ENCODE measurements at places on chromosomes 1 and 21.

DNA sequence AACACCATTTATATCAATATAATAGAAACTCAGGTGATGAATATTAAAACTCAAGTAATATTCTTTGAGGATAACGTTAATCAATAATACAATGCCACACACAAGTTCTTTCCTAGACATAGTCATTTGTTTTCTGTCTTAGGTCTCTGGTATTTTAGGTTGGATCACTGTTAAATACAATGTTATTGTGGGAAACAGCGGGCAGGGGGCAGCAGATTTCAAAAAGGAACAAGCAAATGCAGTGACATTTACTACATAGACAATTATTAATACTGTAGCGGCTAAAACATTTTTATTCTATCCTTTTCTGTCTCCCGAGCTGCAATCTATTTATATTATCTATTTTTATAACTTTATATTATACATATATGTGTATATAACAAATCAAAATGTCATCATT, 186.4 kb upstream of the ZNHIT6 start:
- no peak for DNase-seq

- no peak for DNase-seq
These were observed 11.3 kb upstream of the MARK1 start for GRCh38 chr1:220516722-220517042.

DNA sequence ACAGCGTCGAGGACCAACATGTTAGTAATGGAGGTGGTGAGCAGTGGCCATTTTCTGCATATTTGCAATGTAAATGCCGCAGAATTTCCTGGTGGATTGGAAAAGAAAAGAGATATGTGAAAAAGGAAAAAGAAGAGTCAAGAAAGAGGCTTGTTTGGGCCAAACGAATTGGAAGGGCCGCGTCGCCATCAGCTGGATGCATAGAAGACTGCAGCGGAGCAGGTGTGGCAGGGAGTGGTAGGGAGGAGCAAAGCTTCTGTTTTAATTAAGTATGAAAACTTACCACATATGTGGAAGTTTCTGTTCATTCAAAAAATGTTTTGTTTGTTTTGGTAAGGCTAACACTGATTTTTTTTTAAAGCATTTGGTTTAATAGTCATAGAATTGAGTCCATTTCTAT, 690.7 kb downstream of the NCAM2 start:
- no peak for DNase-seq

DNA sequence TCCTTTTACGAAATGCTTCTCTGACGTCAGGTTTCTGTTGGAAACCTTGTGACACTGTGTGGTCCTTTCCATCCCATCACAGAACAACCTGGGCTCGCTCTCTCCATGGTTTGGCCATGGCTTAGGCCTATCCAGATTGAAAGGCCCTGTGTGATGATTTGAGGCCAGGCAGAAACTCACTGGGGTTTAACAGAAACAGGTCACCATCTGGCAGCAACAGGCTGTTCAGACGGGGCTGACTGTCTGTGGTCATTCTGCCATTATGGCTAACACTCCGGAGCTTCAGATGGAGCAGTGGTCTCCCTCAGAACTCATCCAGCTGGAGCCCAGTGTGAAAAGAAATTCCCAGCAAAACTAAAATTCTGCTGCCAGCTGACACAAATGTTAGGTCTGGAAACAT, 9.3 kb downstream of the PLEKHM2 start:
- DNase-seq = no peak

GRCh38 chr1:210469441-210469840, 140.7 kb downstream of the HHAT start:
- no peak for DNase-seq

DNA sequence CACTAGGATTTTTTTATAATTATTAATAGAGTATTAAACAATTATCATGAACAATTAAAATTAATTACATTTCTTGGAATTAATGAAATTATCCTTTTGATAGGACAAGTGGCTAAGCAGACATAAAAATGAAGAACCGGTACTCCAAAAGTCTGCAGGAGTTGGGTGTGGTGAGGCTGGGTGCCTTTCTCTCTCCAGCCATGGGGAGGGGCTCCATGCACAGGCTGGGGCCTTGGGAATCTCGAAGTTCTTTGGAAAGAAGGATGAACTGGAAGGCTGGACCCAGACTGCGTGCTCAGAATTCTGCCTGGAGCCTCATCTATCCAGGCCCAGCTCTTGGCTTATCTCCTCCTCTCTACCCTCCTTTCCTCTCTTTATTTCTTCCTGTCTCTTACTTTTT, 94.1 kb downstream of the ACTL8 start:
- DNase-seq = no peak

GRCh38 chr1:234938135-234938534, 190.5 kb downstream of the TOMM20 start:
- no peak for DNase-seq

GRCh38 chr1:32755098-32755809, 52.7 kb upstream of the SYNC start:
- no peak for DNase-seq

DNA sequence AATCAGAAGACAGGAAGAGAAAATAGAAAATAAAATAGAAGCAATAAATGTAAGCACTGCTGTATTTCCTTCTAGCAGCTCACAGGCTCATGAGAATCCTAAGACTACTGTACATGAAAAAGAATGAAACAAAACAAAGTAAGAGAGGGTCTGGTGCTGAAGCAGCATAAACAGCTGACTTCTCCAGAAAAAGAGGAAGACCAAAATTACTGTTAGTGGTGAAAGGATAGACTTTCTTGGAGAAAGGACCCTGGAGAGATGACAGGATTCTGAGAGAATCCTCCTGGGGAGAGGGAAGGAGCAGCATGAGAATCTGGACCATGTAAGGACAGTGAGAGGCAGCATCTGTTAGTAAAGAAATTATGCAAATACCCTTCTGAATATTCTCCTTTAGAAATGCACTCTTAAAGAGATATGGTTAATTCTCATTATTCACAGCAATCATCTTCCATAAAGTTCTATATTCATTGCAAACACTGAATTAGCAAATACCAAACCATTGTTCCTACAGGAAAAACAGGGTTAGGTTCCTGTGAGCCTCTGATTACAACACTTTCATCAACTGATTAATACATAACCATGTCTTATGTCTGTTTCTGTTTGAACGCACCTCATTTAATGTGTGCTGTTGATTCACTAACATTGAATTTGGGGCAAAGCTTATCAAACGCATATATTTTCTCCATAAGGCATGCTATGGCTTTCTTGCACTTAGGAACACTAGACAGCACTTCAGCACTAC, 17.0 kb downstream of the SLC25A24 start:
- DNase-seq = no peak

DNA sequence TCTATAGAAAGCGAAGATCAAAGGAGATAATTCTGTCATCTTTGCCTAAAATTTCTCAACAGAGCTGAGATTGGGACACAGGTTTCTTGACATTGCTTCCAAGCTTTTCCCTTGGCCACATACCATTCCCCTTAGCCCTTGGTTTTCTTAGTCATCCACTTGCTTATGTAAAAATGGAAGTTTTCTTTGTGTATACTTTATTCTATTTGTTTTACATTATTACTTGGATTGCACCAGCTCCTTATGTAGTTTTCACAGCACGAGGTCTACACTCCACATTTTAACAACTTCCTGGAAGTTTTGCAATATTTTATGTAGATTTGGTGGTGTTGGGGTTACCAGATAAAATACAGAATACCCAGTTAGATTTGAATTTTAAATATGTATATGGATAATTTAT, 129.8 kb downstream of the PLA2G4A start:
- DNase-seq = no peak

- DNase-seq = no peak
These were observed 17.8 kb downstream of the OR2B11 start for GRCh38 chr1:247440001-247440620.

DNA sequence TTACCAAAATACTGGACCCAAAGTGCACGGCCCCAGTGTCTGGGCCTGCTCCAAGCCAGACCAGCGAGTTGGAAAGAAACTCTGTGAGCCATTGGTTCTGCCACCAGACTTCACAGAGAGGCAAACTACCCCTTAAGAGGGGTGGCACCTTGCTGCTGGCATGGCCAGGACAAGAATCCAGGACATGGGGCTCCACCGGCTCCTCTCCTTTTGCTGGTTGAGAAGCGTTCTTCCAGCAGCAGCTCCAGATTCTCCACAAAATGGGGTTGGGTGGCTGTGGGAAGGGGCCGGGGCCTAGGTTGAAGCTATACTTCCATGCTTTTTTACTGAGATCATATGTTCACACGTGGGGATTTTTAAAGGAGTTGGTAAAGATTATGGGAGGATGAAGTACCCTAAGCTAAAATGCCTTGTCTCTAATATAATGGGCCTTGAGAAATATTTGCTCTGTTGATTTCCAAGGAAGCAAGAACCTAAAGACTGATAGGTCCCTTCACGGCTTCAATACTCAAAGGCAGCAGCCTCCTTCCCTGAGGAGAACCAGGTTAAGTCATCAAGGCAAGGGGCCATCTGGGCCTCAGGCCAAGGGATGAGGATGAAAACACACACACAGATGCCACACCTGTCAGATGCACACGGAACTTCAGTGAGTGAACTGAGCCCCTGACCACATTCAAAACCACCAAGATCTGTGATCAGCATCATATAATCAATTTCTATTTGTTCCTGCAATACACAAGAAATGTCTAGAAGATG, 3.1 kb downstream of the C1orf198 start:
- DNase-seq = no peak

DNA sequence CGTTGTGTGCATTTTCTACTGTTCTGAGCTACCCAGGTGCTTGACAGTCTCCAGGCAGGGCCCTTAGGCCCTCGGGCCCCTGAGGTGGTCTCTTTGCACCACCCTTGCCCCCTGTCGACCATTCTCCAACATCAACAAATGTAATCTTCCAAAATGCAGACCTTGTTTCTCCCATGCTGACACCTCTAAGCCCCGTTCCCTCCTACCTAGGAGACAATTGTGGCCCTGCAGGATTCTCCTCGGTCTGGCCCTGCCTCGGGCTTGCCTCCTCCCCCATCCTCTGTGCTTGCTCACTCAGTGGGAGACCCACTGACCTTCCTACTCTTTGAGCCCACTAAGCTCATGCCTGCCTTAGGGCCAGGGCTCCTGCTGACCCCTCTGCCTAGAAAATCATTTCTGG, 104.2 kb upstream of the TARDBP start:
- no peak for DNase-seq

DNA sequence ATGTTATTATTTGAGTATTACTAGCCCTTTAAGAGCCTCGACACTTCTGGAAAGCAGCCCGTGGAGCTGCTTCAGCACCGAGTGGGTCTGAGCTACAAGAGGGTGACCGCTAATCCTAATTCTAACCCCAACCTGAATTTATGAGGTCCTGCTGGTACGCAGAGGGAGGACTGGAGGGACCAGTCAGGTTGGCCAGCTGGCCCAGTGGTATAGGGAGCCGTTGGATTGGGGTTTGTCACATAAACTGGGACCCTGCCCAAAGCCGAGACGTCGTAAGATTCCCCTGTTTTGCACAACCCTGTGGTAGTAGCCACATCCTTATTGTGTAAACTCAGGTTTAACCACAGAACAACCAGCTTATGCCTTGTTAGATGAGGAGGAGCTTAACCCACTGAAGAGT, 60.8 kb upstream of the F3 start:
- DNase-seq = peak; percentile 11

DNA sequence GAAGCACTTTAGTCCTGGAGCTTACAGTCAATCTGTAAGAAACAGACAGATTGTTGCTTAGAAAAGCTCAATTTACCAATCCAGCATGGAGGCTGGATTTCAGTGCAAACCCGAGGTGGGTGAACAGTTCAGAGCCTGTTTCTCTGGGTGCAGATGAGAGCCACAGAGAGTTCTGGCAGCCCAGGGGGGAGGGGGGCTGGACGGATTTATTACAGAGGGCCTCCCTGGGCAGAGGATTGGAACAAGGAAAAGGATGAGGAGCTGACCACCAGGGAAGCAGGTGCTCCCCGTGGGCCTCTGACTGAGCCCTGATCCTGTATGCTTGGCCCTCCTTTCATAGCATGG, 38.0 kb upstream of the EPS8L3 start:
- no peak for DNase-seq

DNA sequence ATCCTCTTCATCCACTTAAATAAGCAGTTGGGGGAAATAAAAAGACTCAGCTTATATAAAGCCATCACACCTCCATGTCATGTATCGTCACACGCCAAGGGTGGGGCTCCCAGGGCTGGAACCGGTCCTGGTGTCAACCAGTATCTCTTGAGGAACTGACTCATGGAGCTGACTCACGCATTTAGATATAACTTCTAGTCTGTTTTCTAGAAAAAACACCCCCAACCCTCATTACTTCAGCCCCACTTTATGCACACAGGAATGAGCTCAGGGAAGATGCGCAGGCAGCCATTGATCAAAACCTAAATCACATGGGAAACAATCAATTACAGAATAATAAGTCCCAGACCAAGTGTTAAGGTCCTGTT, 6.9 kb upstream of the IL22RA1 start:
- peak; percentile 23 for DNase-seq

DNA sequence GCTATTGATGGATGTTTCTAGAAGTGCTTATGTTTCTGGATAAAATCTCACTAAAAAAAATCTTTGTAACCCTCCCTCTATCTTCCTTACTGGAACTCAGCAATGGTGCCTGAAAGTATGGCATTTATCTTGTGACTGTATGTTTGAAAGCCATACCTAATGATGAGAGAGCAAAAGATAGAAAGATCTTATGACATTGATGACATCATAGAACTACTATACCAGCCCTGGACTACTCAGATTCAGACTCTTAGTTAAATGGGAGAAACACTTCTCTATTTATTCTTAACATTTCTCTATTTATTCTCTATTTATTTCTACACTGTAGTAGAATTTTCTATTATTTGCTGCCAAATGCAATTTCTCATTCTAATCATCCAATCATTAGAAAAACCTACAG, 32.7 kb upstream of the SYCP1 start:
- no peak for DNase-seq

DNA sequence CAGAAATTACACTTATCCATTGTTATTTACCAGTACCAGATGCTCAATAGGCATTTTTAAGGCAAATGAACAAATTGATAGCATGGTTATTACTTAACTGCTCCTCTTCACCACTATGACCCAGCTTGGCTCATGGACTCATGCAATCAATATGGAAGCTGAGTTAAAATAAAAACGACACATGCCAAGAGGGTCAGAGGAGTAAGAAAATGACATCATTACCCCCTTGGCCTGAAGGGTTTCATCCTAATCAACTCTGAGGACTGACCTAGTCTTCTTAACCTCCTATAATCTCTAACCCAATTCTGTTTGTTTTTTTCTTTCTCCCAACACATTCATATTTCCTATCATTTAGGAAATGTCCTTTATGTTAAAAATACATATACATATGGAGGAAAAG, 41.6 kb downstream of the IRF2BP2 start:
- no peak for DNase-seq

All from CD4-positive, CD25-positive, alpha-beta regulatory T cell (primary cell).